ENCODE measurements at places on chromosomes 5 and 9.

DNA sequence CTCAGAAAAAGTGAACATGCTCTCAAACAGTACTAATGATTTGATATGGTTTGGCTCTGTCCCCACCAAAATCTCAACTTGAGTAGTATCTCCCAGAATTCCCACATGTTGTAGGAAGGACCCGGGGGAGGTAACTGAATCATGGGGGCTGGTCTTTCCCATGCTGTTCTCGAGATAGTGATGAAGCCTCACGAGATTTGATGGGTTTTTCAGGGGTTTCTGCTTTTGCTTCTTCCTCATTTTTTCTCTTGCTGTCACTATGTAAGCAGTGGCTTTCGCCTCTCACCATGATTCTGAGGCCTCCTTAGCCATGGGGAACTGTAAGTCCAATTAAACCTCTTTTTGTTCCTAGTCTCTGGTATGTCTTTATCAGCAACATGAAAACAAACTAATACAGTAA is 401.3 kb downstream of the BNC2 start:
- no peak for DNase-seq

DNA sequence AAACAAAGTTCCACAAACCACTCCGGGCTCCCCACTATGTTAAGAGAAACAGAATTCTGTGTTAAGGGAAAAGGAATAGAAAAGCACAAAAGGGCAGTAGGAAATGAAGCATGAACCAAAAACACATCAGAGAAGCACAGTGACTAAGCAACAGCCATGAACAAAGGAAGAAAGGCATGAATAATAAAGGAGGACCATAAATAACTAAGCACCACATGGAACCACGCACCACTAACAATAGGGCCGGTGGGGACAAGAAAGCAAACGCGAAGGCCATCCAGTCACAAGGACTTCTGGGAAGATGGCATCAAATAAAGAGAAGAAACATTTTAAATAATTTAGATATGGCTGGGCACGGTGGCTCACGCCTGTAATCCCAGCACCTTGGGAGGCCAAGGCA is 18.0 kb downstream of the PRUNE2 start:
- no peak for DNase-seq

DNA sequence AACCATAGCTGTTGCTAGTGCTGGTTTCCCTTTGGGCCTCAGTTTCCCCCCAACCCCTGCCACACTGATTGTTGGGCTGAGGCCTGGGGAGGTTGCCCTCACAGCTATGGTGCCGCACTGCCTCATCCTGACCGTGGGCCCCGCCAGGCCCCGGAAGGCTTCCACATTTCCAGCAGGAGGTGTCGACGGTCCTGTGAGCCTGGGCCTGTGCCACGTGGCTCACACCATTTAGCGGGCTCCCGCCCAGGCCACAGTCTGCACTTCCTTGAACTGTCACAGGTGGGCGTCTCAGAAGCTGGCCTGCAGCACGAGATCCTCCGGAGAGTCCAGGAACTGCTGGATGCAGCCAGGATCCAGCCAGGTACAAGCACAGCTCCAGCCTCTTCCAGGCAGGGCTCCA is 45.7 kb downstream of the LRSAM1 start:
- no peak for DNase-seq

DNA sequence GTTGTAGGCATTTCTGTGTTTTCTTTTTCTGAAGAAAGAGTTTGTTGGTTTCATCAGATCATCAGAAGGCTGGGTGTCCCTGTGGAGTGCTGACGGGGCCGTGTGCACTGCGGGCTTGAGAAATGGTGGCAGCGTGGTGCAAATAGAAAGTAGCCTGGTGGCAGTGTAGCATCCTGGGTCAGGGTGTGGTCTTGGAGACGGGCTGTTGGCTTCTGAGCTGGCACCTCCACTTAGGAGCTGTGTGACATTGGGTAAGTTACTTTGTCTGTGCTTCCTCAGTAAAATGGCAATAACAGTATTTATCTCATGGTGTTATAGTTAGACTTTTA is 10.0 kb upstream of the NDST1 start:
- no peak for DNase-seq

DNA sequence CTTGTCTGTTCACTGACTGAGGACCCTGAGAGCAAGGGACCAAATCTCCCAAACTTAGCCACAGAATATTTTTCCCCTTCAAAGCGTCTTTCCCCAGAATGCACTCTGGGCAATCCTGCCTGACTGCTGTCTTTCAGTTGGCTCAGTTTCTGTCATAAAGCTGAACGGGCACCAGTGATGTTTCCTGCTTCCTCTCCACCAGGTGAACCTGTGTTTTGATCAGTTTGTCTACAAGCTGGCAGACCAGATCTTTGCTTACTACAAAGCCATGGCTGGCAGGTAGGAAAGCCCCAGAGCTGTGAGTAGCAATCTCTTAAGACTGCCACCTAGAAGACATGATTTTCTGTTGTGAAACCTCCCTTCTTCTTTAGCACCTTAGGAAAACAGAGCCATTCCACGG is 61.8 kb downstream of the CYFIP2 start:
- DNase-seq = no peak

GRCh38 chr5:171750311-171750788 is 35.3 kb upstream of the SMIM23 start:
- DNase-seq = peak; percentile 59

GRCh38 chr5:44332285-44332971 is 56.8 kb downstream of the FGF10 start:
- no peak for DNase-seq

DNA sequence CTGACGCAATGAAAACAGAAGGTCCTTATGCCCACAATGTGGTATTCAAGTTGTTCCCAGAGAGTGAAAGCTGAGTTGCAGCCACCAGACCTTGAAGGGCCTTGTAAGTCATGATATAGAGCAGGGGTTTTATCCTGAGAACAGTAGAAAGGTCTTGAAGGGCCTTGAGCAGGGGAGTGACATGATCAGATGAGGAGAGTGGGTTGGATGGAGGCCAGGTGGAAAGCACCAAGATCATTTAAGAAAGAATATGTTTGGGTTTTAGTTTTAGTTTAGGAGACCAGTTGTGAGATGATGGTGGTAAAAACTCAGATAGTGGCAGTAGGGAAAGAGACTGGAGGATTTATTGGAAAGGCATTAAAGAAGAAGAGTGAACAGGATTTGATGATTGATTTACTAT is 5.9 kb downstream of the ITGA2 start:
- DNase-seq = no peak

DNA sequence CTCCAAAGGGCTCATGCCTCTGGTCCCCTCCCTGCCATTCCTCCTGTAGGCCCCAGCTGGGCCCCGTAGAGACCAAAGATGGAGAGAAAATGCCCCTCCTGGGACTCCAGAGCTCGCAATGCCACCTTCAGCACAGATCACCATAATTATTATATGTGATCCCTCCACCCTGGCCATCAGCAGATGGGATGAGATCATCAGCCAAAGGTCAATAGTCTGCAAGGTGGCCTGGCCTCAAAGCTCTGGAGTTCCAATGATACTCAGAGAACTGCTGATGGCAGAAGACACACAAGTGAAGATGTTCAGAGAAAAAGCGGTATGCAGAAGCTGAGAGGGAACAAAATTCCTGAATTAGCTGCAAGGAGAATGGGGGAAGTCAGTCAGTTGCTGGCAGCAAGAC is 5.0 kb downstream of the RPP25L start:
- DNase-seq = no peak

DNA sequence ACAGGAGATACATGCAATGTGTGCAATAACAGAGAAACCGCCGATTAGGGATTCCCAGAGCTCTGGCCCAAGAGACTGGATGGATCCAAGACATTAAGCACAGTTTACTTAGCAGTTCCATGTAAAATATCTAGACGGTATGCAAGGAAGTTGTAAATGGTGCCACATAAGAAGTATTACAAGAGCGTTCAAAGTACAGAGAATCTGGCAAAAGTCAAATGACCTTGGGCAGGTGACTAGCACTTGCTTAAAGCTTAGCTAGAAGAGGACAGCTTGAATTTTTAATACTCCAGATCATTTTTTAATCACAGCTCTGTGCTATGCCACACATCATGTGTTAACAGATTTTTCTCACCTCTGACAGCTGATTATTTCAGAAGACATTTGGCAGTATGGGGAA is 72.3 kb upstream of the TNPO1 start:
- no peak for DNase-seq

- no peak for DNase-seq
These were observed 1369.8 kb upstream of the CDH9 start for GRCh38 chr5:28408186-28408585.

GRCh38 chr5:38551030-38552017 is 5.1 kb downstream of the LIFR start:
- no peak for DNase-seq

DNA sequence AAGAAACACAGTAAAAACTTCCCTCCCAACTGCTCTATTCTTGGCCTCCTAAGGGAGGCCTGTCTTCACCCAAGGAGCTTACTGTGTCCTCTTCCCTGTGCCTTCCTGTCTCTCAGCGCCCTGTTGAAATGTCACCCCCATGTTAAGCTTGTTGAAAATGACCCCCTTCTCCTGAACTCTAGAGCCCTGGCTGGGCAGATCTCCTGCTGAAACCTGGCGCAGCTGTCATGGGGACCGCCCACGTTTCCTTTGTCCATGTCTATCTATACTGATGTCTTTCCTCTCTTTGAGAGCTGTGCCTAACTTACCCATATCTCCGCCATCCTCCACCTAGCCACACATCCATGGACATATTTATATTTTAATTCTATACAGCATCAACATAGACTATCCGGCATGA is 33.3 kb downstream of the PTCH1 start:
- DNase-seq = no peak

GRCh38 chr5:74075501-74076484 is 449.8 kb downstream of the ARHGEF28 start:
- no peak for DNase-seq

DNA sequence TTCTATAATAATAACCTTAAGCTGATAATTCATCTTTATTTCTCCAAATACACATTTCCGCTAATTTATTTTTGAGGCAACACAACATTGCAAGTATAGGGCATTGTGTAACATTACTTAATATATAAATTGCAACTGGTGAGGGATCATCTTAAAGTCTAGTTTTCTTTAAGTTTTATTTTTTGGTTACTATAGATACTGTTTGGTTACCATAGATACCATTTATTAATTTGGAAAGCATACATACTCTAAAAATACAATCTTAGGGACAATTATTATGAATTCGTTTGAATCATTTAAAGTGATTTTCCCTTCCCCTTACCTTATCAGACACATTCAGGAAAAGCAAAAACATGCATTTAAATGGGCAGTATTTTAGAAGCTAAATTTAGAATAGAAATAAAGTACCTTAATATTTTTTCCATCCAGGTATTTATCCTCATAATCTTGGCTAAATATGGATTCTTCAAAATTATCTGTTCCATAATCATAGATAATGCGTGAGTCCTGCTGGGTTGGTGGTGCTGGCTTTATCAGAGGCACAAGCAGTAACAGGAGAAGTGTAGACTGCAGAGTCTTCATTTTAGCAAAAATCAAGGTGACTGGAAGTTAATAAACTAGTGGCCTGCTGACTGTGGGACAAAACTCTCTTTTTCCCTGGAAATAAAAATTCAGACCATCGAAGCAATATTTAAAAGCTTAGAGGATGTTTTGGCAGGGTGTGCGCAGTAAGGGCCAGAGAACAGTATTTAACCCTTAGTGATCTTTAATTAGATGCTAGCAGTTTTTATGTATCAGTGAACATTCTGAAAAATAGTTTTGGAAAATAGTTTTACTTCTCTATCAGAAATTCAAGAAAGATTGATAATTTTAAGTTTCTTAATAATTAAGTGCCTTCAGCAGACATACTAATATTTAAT is 1.3 kb downstream of the OGN start:
- no peak for DNase-seq

DNA sequence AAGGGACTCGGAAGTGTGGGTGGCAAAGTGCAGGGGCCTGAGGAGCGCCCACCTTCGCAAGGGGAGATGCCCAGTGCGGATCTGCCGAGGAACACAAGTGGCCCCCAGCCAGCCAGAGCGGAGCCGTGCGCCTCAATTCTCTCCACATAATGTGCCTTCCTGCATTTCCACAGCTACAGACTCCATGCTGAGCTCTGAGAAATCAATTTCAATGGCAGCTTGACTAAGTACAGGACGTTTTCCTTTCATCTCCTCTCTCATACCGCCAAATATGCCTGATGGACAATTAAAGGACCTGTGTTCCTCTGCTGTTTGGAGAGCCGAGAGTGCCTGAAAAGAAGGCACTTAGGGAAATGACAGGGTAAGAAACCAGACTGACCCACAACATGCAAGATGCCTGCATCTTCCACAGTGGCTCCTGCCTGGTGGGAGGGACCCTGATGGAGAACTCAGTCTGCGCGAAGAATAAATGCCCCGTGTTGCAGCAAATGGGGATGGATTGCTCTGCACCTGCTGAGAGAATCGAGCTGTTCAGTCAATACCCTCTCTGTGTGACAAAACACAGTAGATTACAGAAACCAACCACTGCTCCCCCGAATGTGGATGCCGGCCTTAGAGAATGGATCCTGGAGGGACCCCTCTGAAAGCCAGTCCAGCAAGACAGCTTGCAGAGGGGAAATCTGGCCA is 38.6 kb upstream of the OLFM1 start:
- DNase-seq = no peak

- DNase-seq = no peak
These were observed 68.5 kb downstream of the MCTP1 start for GRCh38 chr5:95216136-95216955.

- DNase-seq = no peak
These were observed 41.0 kb downstream of the FAT2 start for GRCh38 chr5:151550146-151550545.

All from heart right ventricle (tissue), 16 donors.